Activated naive CD8-positive, alpha-beta T cell treated with anti-CD3 and anti-CD28 coated beads for 36 hours (primary cell): ENCODE measurements at places on chromosomes 2 and 18. TPM values are rescaled to one million over a fixed set of nuclear protein-coding genes. Genes with fewer than 3 reads are reported as not detected.

Gene NT5C1B
- total RNA-seq = not detected

GRCh38 chr2:199499005-199499404 lies 41.3 kb upstream of the SATB2 start:
- H3K27me3 ChIP-seq = peaks cover 13% of the 10 kb centered on the region
- DNase-seq = no peak
- no peak overlapping the region for H3K4me3 ChIP-seq
- no peaks in the 10 kb centered on the region for H3K36me3 ChIP-seq

- no peaks in the 10 kb centered on the region for H3K36me3 ChIP-seq
- no peak overlapping the region for H3K4me3 ChIP-seq
- no peaks in the 10 kb centered on the region for H3K4me1 ChIP-seq
- H3K27me3 ChIP-seq = no peaks in the 10 kb centered on the region
- H3K27ac ChIP-seq = no peak overlapping the region
Measured at GRCh38 chr18:48356909-48357631, 52.1 kb downstream of the ZBTB7C start.

Gene SLC30A3
- total RNA-seq = 0.22 TPM

Gene CCDC74B
- total RNA-seq = 0.72 TPM

GRCh38 chr2:46387886-46388515 lies 90.8 kb downstream of the EPAS1 start:
- no peaks in the 10 kb centered on the region for H3K36me3 ChIP-seq
- DNase-seq = no peak
- no peak overlapping the region for H3K27ac ChIP-seq
- no peaks in the 10 kb centered on the region for H3K4me1 ChIP-seq
